ENCODE measurements at places on chromosomes 6 and 20.

DNA sequence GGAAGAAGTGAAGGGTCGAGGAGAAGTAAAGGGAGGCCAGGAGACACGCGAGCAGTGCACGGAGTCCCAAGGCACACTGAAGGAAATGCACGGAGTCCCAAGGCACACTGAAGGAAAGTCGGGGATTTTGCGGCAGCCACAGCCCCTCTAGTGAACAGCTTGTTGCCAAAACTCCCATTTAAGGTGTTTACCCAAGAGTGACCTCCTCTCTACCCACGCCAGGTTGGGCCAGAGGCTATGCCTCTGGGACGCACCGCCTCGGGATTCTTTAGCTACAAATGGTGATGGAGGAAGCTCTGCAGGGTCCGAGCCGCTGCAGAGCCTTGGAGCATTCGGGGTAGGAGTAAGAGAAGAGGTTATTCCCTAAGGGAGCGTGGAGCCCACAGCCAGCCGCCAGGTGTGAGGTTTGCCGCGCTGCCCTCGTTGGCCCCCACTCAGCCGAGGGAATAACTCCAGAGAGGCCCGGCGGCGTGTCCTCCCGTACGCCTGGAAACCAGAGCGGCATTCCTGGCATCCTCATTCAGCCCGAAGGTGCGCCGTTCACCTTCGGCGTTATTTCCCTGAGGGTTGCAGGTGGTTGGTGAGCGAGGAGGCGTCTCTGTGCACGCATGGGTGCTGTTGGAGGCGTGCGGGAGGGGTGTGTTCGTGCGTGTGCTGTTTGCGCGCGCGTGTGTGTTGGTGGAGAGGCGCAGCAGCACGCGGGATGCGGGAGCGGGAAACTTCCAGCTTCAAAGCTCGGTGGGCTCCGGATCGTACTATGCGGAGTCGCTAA, 3.4 kb upstream of the MAFB start:
- peak; percentile 59 for DNase-seq

- no peak for DNase-seq
Measured at GRCh38 chr6:25094726-25095125, 159.0 kb upstream of the RIPOR2 start.

- DNase-seq, result no peak
Measured at GRCh38 chr6:46175976-46176375, 5.2 kb upstream of the ENPP5 start.

DNA sequence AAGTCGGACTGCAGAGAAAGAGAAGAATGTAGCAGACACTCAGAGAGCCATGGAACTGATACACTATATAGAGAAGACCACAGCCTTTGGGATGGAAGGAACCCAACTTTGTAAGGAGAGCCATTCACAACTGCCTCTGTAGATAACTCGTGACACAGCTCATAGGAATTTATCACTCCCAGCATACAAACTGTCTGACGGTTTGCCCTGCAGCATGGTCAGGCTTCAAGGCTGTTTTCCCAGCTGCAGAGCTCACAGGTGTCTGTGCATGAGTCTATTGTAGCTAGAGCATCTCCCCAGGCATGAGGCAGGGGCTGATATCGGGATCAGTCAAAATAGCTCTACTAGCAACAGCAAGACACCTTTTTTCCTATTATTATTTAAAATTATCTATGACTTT, 130.5 kb upstream of the DTNBP1 start:
- no peak for DNase-seq

DNA sequence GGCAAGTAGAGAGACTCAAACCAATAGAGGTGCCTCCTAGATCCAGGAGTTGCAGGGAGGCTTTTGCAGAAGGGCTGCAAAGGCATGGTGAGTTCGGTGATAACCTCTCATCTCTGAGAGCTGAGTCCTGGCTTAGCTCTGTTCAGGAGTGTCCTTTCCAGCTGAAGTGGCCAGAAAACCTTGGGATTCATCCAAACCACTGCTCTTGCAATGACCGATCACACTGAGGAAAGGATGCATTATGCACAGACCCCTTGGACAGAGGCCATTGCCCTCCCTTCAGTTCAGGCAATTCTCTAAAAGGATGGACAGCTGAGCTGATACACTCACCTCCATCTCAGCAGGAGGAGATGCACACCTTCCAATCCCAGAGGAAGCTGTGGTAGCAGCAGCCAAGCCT, 158.8 kb upstream of the ENPP5 start:
- DNase-seq, result no peak

- no peak for DNase-seq
Measured at GRCh38 chr20:56689318-56689717, 60.2 kb downstream of the TFAP2C start.

- no peak for DNase-seq
Measured at GRCh38 chr6:63814459-63814858, 178.9 kb downstream of the PHF3 start.

DNA sequence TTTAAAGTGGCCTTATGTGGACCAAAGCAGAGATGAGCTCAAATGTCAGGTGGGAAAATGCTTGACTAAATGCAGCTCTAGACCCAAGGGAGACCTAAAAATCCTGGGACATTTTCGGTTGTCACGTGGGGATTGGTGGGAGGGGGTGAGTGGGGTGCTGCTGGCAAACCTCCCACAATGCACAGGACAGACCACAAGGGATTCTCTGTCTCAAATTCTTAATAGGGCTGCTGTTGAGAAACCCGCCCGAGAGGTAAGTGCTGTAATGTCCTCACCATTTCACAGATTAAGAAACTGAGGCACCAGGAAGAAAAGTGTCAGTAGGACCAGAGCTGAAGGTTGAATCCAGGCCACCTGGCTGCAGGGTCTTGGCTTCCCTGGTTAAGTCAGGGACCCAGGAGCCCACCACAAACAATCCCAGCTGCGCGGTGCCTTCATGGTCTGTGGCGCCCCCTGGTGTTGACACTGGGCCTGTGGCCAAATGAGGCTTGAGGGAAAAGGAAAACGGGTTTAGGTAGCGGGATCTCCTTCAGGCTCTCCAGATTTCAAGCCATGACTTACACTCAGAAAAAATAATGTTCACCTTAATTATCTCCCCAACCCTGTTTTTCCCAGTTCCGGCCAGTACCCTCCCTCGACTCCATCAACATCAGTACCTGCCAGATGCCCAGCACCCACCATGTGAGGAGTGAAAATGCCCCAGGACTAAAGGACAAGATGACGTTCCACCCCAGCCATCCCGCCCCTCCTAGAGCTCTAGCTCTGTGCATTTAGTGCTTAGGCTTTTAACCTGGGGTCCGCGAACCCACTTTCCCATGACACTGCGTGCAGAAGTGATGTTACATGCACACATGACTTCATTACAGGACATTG, 7.2 kb downstream of the HLA-G start:
- no peak for DNase-seq

GRCh38 chr6:126696921-126697693, 357.2 kb downstream of the CENPW start:
- peak; percentile 34 for DNase-seq

- DNase-seq, result no peak
Measured at GRCh38 chr20:19384940-19385339, 172.5 kb downstream of the SLC24A3 start.

GRCh38 chr6:3380344-3381232, 76.3 kb downstream of the SLC22A23 start:
- DNase-seq, result no peak

- no peak for DNase-seq
Measured at GRCh38 chr6:137233911-137234863, 15.0 kb upstream of the IFNGR1 start.

DNA sequence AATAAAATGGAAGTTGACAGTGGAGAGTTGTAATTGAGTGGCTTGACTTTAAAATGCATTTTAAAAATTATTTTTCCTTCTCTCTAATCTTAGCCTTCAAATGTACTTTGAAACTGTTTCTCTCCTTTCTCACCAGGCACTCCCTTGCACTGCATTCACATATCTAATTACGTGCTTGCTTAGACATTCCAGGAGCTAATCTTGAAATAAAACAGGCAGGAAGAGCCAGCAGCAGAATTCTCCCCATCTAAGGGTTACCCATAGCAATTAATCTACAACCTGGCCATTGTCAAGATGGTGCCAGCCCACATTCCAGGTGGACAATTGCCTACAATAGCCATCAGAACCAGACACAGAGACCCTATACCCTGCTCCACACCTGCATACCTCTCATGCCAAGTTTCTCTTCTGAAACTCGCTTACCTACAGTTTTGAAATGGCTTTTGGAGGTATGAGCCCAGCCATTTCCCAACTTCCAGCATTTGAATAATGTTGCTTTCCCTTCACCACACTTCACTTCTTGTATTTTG, 167.6 kb upstream of the GJE1 start:
- DNase-seq, result no peak

- no peak for DNase-seq
Measured at GRCh38 chr20:38143646-38144554, 21.2 kb downstream of the TGM2 start.

- DNase-seq, result no peak
Measured at GRCh38 chr6:100376103-100376502, 88.6 kb downstream of the SIM1 start.

DNA sequence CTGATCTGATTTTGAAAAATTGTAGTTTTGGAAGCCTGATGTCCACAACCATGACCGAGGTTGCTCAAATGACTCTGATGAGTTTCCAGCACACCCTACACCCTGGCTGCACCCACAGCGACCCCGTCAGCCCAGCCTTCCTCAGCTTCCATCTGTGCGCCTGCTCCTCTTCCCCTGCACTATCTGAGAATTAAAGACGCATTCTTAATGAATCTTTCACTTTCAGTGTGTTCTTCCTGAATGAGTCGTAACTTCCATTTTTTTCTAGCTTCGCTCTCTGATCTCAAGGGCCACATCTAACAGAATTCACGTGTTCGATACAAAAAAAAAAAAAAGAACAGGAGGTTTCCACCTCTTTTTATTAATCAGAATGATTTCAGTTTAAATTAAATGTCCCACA, 21.3 kb upstream of the RREB1 start:
- no peak for DNase-seq

DNA sequence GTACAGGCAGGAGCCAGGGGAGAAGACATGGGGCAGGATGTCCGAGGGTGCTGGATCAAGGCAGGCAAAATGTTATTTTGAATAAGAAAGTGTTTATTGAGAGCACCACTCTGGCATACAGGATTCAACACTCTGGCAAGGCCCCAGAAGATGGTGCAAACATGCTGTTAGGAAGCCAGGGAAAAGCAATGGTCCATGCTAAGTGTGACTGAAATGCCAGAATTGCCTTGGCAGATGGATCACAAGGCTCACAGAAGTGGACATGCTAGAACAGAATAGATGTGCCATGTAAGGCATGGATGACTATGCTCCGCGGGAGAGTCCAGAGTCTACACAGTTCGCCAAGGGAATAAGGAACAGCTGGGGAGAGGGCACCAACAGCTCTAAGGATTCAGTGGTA, 54.6 kb downstream of the QRSL1 start:
- no peak for DNase-seq

GRCh38 chr6:63437058-63437457, 117.3 kb upstream of the LGSN start:
- no peak for DNase-seq

GRCh38 chr6:156839129-156839528, 62.0 kb downstream of the ARID1B start:
- DNase-seq, result no peak

GRCh38 chr6:107690643-107691061, 133.5 kb downstream of the SCML4 start:
- no peak for DNase-seq

DNA sequence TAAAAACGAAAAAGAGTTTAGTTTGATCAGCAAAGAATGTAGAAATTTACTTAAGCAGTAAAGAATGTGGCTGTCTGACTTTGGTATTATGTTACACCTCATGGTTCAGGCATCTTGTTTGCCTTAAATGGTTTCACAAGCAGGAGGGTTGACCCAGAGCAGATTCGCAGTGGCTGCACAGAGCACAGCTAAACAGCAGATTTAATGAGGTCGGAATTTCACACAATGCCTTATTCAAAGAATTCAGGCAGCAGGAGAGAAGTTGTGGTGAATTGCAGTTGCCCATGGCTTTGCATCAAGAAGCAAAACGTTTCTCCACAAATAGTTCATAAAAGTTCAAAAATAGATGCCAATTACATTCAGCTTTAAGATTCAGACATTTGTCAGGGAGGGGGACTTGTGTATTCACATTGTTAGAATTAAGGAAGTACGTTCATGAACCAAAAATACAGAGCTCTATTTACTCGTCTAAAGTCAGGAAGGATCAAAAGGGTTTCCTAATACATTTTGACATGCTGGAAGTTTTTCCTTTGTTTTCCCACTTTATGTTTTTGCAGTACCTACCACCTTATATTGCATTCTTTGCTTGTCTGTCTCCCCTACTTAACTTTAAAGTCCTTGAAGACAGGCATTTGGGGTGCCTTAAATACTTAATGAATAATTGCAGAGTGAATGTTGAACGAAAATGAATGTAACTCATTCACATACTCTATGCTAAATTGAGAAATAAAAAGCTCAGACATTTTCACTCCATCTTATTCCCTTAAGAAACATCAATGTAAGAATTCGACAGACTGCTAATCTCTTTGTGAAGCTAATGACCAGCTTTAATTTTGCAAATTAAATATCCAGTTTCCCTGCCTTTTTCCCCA, 1163.6 kb upstream of the CITED2 start:
- DNase-seq, result peak; percentile 50

DNA sequence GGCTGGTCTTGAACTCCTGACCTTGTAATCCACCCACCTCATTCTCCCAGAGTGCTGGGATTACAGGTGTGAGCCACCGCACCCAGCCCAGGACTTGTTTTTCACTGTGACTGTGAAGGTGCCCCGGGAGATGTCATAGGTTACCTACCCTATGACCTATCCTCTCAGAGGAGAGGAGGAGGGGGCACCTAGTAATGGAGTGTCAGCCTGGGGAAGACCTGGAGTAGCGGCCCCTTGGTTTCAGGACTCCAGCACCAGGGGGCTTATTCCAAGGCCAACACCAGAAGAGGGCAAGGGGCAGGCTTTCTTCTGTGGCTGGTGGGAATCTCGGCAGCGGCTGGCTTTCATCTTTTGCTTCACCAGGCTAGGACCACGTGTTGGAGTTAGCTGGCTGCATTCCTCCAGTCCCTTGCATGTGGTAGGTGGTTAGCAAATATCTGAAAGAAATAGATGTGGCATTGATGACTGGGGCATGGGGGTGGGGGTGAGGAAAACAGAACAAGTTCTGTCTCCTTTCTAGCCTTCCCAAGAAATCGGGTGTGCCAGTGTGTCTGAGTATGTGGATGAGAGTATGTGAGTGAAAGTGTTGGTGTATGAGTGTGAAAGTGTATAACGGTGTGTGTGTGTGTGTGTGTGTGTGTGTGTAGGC, 7.9 kb upstream of the ITPR3 start:
- DNase-seq, result no peak

DNA sequence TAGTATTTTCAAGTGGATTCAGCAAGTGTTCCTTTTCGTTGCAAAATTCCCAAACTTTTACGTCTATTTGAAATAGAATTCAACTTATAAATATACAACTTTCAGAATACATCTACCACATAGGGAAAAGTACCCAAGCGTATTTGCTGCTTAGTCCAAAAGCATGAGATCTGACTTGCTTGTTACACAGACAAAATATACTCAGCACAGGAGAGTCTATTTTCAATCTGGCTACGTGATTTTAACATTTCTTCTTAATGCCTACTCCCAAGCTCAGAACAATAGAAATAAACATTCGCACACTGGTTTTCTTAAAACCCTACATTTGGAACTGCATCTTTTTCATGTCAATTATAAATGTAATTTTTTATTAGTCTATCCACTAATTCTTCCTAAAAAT, 672 bp downstream of the PKHD1 start:
- DNase-seq, result no peak
